ENCODE measurements at places on chromosomes 1 and 21.

- peak; percentile 91 for DNase-seq
These were observed at the start of gene S100A11 for GRCh38 chr1:152036267-152037216. TSS of gene S100A11 (minus strand) at chr1:152037004. CDS start at chr1:152036915, 89 bp downstream.

DNA sequence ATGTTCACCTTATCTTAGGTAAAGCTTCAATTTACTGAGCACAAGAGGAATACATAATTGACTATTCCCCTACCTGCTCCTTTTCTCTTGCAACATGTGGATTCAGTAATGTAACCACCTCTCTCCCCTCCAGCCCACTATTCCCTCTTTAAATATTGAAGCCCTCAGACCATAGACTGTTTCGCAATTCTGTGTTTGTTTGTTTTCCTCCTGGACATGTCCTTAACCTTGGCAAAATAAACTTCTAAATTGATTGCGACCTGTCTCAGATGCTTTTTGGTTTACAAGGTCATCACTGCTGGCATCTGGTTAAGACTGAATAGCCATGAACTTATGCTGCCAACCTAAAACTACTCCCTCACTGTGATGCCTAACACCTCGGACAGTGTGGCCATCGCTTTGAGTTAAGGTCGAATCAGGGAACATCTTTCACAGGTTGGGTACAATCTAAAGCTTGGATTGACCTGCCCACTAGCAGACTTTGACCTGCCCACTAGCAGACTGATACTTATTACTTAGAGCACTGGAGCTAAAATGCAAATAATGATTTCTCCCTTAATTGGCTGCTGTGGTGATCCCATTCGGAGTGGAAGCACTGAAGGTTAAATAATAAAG is 10.2 kb upstream of the CDC42BPA start:
- no peak for DNase-seq

DNA sequence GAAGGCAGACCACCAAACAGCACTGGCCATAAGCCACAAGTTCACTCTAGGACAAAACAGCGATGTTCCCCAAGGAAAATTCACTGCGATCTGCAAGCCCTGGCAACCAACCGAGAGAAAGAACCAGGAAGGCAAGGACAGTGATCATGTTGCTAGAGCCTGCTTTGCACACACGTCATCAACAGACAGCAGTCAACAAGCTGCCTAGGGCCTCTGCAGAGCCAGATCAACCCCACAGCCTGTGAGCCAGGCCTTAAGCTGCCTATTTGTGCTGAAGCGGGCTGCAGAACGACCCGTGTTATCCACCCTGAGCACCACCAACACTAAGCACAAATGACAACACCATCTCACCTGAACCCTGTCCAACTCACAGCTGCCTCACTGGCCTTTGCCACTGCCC is 6.2 kb upstream of the YRDC start:
- no peak for DNase-seq

DNA sequence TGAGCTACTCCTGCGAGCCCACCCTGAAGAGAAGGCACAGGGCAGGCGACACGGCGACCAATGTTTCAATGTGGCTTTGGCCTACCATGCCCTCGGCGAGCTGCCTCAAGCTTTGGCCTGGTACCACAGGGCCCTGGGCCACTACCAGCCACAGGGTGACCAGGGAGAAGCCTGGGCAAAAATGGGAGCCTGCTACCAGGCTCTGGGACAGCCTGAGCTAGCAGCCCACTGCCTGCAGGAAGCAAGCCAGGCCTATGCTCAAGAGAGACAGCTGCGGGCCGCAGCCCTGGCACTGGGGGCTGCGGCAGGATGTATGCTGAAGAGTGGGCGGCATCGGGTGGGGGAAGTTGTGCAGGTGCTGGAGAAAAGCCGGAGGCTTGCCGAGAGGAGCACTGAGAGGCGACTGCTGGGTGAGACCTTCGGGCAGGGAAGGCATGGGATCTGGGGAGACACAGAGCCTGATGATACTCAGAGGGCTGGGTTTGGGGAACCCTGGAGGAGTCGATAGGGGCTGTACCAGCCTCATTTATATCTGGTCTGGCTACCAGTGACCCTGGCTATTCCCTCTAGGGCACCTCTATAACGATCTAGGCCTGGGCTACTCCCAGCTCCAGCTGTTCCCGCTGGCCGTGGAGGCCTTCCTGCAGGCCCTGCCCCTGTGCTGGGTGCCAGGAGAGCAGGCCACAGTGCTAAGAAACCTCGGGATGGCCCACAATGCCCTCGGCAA is 2.3 kb downstream of the TTC24 start:
- DNase-seq: no peak

- no peak for DNase-seq
These were observed 376.9 kb downstream of the HHIPL2 start for GRCh38 chr1:222171005-222171404.

DNA sequence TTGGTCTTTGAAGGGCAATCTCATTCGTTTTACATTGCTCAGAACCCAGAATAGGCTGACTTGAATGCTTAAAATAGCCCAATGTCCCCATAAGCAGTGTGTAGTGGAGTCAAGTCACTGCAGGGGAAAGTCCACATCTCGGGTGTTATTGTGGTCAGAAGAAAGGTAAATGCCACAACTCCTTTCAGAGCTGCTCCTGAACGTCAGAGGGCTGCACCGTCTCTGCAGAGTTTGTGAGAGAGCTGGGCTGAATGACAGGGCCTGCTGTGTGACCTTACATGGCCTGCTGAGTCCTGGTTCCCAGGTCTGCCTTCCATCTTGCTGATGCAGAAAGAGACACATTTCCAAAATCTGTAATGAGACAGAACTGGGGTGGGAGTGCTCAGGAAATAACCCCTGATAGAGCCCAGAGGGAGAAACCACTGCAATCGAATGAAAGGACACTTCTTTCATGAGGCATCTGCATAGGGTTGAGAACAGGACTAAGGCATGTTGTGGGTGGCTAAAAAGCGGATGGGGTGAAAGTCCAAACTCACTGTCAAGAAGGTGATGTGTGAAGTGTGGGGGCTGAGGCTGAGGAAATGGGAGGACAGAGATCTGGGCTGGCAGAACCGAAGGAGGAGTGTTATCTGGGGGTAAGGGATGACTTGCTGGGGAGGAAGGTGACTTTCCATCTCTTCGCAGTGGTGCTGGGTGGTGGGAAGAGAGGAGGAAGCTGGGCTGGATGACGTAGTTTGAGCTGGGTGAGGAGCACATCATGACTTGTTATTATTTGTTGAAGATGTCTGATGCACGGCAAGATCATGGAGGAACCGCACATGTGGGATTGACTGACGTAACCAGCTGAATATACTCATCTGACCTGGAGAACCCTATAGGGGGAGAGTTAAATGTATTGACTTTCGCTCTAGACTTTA is 33.7 kb downstream of the XCL2 start:
- DNase-seq: no peak

GRCh38 chr1:21022279-21023040 is 154.2 kb downstream of the EIF4G3 start:
- peak; percentile 83 for DNase-seq

DNA sequence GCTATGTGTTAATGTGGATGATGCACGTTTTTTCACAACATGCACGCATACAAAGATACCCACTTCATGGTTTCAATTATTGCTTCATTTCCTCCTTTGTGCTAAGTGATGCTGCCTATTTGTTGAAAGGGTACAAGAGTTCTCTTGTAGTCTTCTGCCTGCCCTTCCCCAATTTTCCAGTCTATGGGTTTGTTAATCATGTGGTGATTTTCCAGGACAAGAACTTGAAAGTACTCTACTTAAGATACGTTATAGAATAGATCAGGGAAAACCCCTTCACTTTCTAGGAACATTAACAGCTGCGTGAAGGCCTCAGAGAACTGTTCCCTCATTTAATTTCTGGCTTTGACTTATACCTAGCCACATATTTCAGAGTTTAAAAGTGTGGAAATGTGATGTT is 52.1 kb upstream of the SLC44A3 start:
- no peak for DNase-seq

- no peak for DNase-seq
These were observed 50.6 kb downstream of the COLGALT2 start for GRCh38 chr1:183986941-183987340.

- no peak for DNase-seq
These were observed 103.0 kb downstream of the SMYD3 start for GRCh38 chr1:246404078-246404477.

DNA sequence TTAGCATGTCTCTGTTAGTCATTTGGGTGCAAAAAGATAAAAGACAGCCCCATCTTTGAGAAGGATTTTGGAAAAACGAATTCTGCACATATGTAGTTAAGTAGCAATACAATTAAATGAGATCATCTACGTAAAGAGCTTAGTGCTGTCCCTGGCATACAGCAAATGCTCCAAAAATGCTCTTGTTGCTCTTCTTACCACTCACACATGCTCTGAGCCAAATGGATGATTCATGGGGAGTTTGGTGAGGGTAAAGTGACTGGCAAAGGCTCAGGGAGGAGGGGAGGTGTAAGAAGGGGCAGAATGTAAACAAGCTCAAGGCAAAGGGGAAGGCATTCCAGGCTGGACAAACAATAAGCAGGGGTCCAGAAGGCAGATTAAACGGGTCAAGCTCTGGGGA is 191.9 kb downstream of the AK5 start:
- no peak for DNase-seq

DNA sequence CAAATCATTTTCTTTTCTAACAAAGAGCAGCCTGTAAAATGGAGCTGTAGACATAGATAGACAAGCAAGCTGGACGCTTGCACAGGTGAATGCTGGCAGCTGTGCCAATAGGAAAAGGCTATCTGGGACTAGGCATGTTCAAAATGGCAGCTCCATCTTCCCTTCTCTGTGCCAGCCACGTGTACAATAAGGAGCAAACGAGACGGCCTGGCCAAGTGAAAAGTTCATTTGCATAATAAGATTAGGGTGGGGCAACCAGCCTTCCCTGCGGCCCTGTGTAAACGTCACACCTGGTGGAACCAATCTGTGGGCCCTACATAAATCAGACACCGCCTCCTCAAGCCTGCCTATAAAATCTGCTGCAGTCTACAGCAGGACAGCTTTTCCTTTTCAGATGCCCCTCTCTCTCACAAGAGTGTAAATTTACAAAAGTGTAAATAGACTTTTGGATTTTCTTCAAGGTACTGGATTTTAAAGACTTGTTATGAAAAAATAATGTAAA is 16.6 kb upstream of the EDEM3 start:
- no peak for DNase-seq

DNA sequence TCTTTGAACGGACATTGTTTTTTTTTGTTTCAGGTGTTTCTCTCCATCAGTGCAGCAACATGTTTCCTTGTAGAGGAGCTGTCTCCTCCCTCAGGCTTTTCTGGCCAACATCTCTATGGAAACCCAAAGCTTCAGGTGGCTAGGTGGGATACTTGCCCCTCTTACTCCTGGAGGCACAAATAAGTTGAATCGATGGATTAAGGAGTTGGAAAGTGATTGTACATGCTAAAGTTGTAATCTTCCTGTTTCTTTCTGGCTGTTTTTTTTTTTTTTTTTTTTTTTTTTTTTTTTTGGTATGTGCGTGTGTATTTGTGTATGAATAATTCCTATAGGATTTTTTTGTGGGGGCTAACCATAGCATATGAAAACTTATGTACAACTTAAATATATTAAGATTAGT is 10.6 kb downstream of the USP25 start:
- no peak for DNase-seq

DNA sequence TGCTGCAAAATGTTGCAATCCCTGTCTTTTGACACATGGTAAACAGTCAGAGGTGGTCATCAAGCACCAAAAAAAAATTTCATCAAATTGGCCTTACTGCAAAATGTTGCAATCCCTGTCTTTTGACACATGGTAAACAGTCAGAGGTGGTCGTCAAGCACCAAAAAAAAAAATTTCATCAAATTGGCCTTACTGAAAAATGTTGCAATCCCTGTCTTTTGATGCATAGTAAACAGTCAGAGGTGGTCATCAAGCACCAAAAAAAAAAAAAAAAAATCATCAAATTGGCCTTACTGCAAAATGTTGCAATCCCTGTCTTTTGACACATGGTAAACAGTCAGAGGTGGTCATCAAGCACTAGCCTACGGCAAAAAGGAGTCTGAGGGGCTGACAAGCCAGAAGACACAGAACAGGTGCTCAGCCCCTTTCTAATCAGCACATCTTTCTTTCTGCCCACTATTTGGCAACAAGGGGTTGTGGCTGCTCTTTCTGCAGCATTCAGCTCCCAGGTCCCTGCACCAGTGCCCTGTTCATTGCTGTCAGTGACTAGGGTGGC is 223.8 kb downstream of the KCNH1 start:
- no peak for DNase-seq

DNA sequence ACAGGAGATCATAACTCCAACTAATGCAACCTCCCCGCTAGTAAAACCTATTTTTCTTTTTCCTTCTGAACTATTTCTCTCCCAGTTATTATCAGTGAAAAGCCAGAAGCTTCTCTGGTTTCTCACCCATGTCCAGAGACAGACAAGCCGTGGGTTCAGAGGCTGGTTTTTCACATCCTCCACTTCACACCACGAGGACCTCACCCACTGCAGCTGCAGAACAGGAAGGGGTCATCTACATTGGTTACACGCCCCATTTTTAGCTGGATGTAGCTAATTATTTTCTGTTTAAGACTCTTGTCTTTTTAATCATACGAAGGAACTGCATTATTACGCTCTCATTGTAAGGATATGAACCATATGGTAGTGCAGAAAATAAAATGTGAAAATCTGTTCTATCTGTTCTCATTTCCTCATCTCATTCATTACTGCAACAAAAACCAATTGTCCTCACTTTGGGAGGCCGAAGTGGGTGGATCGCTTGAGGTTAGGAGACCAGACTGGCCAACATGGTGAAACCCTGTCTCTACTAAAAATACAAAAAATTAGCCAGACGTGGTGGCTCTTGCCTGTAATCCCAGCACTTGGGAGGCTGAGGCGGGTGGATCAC is 39.1 kb upstream of the CLDN14 start:
- no peak for DNase-seq

- no peak for DNase-seq
These were observed 105.6 kb upstream of the SOD1 start for GRCh38 chr21:31553926-31554325.

DNA sequence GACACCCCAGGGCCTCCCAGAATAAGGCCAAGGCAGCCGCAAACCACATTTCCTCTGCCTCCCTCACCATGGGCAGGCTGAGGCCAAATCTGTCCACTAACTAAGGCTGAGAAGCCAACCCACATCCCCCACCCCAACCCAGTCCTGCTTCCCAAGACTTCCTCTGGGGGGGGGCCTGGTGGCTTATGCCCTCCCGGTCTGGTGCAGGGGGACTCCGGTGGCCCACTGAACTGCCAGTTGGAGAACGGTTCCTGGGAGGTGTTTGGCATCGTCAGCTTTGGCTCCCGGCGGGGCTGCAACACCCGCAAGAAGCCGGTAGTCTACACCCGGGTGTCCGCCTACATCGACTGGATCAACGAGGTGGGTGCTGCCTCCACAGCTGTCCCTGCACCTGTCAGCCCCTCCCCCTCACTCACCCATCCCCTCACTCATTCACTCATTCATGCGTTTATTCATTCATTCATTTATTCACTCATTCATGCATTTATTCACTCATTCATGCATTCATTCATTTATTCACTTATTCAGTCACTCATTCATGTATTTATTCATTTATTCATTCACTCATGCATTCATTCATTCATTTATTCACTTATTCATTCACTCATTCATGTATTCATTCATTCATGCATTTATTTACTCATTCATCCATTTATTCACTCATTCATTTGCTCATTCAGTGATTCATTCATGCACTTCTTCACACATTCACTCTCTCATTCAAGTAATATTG is 7.3 kb downstream of the CTRC start:
- DNase-seq: no peak

Measured in uterus (tissue), 4 donors.